ENCODE measurements at places on chromosomes 5 and 9.

DNA sequence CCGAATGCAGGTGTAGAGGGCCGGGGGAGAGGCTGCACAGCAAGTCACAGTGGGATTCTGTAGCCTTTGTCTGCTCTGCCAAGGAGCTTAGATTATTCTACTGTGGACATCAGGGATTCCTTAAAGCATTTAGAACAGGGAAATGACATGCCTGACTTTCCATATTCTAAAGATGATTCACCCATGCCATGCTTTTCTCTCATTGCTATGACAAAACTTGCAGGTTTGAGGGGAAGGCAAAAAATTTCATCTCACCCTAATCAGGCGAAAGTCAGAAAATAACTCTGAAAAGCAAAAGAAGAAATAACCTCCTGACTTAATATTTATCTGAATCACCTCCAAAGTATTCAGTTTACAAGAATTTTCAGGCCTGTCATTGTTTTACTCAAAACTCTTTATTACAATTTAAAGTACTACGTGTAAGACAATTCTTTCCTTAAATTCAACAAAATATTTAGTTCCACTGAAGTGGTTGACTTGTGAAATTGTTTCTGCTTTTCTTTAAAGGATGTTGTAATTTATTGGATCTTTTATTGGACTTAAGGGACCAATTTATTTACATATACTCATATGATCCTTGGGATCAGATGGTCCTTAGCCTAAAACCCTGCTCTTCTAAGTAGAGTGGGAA, 30.0 kb upstream of the GAS1 start:
- DNase-seq, result no peak

GRCh38 chr9:83706676-83707517, 861 bp downstream of the UBQLN1 start:
- peak; percentile 48 for DNase-seq

- DNase-seq, result peak; percentile 75
Measured at GRCh38 chr9:100595391-100596199, 17.7 kb downstream of the CAVIN4 start.

GRCh38 chr9:126328407-126328806, 1.8 kb downstream of the MVB12B start:
- no peak for DNase-seq

GRCh38 chr9:82073551-82074543, 85.3 kb downstream of the SPATA31D1 start:
- no peak for DNase-seq

DNA sequence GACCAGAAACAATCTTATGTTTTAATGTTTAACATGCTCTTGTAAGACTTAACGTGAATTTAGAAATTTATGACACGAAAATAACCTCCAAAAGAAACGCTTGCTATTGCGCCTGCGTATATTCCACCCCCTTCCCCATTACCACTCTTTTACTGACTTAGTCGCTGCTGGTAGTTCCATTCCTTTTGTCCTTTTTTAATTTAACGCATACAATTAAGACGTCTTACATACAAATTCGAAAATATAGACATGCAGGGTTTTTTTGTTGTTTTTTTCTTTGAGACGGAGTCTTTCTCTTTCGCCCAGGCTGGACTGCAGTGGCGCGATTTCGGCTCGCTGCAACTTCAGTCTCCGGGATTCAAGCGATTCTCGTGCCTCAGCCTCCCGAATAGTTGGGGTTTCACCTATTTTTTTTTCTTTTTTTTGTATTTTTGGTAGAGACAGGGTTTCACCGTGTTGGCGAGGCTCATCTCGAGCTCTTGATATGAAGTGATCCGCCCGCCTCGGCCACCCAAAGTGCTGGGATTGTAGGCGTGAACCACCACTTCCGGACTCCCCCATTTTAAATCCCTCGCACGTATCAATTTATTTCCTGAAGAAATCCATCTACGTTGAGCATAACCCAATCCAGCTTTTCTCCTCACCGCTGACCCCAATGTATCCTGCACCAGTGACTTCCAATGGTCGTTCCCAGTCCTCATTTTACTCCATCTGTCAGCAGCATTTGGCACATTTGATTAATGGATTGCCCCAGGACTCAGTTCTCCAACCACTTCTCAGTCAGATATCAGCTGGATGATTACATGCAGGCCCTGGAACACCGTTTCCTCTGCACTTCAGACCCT, 684 bp upstream of the MED7 start:
- peak; percentile 20 for DNase-seq

- no peak for DNase-seq
Measured at GRCh38 chr9:6484210-6484609, 71.2 kb downstream of the UHRF2 start.

DNA sequence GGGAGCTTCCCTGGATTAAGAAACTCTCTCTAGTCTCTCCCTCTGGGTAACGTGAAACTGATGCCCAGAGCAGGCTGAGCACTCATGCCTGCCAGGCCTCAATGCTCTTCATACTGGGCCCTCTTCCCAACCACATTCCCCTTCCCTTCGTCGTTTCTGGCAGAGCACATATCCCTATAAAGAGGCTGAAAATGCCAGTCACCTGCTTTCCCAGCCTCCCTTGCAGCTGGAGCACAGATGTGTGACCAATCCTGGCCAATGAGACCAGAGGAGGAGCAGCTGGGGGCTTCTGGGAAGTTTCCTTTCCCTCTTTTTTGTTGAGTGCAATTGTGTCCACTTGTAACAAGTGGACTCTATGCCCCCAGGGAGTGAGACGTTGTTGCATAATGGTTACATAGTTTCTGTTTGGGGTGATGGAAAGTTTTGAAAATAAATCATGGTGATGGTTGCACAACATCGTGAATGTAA, 30.2 kb upstream of the SMIM23 start:
- DNase-seq, result no peak

DNA sequence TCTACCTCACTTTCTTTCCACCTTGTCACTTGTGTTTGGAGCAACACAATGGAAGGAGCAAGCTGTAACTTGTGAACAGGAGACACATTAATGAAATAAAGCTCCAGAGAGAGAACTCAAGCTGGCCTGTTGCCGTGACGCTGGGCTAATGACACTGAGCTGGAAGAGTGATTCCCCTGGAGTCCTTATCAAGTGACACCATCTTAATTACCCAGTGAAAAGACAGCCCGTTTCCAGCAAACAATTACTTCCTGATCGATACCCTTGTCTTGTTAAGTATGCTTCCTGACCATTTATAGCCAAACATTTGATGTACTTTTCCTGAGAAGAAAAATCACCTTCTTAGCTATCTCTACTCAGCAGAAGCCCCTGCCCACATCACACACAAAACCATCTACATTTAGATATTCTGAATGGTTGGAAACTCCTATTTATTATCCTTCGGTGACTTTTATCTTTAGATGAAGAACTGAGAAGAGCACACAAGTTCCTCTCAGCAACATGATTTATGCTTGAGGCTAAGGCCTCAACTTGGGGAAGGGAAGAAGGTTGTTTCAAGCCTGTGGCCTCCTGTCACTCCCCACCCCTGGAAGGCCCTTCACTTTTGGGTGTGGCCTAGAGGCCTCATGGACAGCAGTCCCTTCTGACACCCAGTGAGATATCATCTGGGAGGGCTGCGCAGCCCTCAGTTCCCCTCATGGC, 34.1 kb downstream of the CRHBP start:
- no peak for DNase-seq

DNA sequence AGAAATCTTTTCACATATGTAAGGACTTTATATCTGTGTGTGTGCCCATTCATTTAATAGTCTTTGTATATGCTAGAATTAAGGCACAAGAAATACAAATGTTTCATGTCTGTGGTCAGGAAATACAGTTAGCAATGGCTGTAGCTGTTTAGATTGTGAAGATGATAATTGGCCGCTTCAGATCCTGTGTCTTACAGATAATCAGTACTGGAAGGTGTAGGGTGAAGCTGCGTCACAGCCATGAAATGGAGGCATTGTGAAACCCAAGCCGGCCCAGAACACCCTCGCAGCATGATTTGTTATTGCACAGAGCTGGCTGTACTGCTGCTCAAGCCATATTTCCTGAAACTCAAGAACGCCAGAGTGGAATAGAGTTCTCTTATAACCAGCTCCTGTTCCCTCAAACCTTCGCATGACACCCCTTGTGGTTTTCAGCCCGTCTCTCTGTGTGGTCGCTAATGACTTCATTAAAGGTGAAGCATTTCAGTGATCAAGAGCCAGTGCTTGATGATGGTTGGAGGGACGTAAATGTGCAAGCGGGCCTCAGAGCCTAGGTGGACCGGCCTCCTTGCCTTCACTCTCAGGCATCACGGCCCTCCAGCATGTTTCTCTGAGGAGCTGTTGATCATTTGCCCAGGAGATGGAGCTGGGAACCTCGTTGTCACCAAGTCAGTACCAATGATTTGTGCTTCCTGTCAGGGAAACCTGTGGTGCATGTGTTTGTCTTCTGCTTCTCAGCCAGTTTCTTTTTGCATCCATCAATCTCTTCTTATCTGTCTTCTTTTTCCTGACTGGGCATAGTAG, 80.1 kb downstream of the F2RL2 start:
- peak; percentile 22 for DNase-seq

- no peak for DNase-seq
Measured at GRCh38 chr5:167582283-167582682, 709.2 kb upstream of the WWC1 start.

- no peak for DNase-seq
Measured at GRCh38 chr9:82022121-82022520, 33.5 kb downstream of the SPATA31D1 start.

DNA sequence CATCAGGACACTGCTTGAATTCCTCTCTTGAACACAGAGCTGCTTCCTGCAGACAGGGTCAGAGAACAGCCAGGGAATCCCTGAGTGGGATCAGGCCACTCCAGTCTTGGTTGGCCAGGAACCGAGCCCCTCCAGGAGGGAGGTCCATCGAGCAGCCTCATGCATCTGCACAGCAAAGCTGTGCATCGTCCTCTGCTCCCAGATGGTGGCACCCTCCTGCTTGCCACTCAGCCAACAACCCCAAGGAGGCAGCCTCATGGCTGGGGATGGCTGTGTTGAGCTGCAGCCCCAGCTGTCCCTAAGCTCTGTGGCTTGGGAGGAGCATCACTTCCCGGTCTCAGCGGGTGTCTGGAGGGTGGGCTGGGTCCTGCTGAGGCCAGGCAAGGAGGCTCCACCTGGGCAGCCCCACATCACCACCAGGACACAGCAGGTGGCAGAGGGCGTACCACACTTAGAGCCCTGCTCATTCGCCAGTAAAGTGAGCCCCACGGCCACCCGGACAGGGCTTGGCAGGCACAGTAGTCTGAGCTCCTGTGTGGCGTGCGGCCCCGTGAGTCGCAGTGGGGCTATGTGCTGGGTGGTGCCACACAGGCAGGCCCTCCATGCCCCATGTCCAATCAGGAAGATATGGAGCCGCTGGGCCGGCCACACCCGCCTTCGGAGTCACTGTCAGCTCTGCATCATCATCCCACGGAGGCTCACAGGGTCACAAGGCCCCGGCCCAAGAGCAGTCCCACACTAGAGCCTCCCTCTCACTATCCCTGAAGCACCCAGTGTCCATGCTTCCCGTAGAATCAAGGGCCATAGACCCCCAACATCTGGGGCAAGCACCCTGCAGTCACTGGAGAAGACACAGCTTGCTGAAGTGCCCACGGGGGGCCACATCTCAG, 11.9 kb downstream of the LPCAT1 start:
- DNase-seq, result no peak

- no peak for DNase-seq
Measured at GRCh38 chr9:113963017-113963620, 87.0 kb downstream of the ZNF618 start.

- DNase-seq, result no peak
Measured at GRCh38 chr9:95757439-95757838, 118.1 kb upstream of the ERCC6L2 start.

GRCh38 chr5:93078082-93079038, 502.7 kb downstream of the NR2F1-AS1 start:
- peak; percentile 28 for DNase-seq

DNA sequence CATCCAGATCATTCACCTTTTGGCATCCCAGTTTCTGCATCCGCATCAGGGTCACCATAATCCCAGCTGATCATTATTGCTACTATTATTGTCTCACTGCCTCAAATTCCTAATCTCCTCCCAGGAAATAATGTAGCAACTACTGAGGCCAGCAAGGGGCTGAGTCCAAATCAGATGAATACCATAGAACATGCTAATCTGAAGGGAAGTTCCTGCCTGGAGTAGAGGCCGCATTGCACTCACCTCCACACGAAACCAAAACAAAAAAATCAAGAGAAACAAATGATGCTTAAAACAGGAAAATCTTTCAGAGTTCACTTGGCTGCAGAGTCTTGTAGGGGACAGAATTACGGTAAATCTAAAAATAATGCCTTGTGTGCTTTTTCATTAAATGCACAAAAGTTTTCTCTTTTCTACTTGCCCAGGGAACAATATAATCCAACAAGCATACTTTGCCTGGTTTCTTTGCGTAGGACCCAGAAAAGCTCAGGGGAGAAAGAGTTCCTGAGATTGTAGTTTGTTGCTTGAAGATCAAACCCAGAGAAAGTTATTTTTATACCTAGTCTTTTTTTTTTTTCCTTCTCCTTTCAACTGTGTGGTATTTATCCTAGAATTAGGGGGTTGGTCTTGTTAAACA, 87.7 kb upstream of the KLF4 start:
- no peak for DNase-seq

DNA sequence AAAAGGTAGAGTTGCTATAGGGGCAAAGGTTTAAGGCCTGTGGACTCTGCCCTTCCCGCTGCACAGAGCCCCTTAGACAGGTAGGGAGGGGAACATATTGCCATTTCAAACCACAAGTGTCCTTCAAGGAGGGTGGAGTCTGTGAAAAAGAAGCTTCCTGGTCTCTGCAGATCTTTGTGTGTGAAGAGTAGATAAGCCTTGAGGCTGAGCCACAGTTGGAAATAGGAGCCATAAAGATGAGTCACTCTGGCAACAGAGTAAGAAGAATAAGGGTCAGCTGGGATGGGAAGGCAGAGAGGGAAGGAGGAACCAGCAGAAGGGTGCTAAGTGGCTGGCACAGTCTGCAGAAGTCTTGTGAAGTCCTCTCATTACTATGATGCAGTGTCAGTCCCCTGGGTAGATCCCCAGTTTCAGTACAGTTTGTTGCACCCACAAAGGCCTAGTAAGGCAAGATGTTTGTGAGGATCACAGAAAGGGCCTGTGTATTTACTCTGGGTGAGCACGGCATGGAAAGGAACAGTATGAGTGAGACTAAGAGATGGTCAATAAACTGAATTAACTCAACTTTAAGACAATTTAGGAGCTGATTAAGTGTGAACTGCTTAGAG, 18.1 kb downstream of the GRXCR2 start:
- DNase-seq, result no peak

GRCh38 chr5:124732428-124733328, 13.8 kb downstream of the ZNF608 start:
- DNase-seq, result no peak

DNA sequence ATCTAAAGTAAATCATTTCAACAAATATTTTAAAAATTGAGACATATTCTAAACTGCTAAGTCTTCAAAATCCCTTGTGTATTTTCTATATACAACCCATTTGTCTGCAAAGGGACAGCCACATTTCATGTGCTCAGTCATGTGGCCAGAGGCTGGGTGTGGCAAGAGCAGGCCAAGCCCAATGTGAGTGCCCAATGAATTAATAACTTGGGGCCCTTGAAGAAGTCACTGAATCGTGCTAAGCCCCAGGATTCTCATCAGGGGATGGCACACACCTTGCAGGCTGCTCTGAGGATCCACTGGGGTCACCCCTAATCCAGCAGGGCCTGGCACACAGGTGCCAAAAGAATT, 78.2 kb upstream of the SMIM23 start:
- no peak for DNase-seq

GRCh38 chr5:87195104-87195591, 72.5 kb upstream of the RASA1 start:
- no peak for DNase-seq

GRCh38 chr5:151244206-151244605, 8.8 kb upstream of the GM2A start:
- DNase-seq, result no peak

All from renal cortex interstitium (tissue), 15 donors.